ENCODE measurements at places on chromosomes 12 and 14.

DNA sequence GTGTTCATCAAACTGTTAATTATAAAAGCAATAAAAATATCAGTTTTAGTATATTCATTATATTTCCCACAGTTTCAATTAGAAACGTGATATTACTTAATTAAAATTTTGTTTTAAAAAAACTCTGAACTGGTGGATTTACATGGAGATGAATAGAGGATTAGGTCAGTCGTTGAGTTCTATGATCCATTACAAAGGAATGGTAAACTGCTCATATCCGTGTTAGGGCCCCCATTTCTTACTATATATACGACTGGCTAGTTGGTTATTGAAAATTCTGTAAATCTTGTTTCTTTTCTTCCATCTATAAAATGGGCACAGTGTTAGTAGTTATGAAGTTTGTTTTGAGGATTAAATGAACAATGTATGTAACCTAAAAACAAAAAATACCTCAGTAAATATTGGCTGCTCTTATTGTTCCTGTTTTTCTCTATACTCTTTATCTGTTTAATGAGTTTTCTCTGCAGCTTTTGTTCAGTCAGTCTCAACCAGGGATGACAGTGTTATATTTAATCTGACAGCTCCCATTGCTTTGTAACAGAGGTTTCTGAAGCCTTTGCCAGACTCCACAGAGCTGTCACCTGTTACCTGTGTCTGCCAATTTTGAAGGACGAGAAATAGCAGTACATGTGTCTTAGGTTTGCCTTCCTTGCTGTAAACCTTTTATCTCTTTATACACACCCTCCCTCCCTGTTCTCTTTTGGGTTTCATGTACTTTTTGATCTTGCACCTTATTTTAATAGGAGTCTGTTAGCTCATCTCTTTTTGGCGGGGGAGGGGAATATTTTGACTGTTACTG lies 41.5 kb downstream of the FRS2 start:
- no peak for DNase-seq

DNA sequence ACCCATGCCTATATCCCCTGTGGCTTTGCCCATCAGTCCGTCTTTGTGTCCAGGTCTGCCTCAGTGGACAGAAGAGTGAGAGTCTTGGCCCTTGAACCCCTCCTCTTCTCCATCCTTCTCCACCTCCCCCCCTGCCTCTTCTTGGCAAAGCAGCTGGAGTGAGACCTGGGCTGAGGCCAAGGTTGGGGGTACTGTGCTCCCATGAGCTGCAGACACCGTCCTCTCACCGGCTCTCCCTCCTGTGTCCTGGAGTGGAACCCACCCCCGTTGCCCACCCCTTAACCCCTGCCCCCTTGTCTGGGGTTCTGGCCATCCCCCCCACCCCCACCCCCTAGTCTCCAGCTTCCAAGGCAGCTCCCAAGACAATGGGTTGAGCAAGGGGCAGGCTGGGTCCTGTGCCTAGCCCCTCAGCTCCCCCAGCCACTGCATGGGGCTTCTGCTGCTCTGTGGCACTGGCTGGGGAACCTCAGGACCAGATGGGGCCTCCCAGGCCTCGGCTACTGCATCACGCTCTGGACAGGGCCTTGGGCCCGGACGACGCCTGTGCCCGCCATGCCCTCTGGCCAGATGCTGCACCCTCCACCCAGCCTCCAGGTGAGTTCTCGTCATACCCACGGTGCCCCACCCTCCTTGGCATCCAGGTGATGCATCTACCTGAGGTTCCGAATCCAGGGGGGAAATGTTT lies 35.7 kb downstream of the RTL1 start:
- no peak for DNase-seq

- DNase-seq = no peak
Measured at GRCh38 chr12:29448157-29448556, 49.3 kb downstream of the OVCH1 start.

DNA sequence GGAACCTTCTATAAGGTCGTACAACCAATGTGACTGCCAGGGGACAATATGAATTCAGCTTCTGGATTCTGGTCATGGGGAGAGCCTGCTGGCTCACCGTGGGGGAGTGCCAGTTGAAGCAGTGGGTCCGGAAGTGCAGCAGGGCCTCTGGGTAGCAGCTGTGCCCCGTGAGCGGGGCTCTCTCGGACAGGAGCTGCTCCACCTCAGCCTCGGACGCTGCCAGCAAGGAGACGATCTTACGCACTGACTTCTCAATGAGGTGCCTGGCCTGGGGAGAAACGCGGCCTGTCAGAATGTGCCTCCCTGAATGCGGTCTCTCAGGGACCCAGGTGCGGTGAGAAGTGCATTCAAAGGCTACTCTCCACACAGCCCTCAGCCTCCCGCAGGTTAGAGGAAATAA lies 42.0 kb downstream of the LGMN start:
- no peak for DNase-seq

GRCh38 chr14:103524002-103524935 lies 1.6 kb upstream of the CKB start:
- no peak for DNase-seq
